ENCODE measurements at places on chromosomes 5 and 9. TPM values are rescaled to one million over a fixed set of nuclear protein-coding genes. Genes with fewer than 3 reads are reported as not detected.

DNA sequence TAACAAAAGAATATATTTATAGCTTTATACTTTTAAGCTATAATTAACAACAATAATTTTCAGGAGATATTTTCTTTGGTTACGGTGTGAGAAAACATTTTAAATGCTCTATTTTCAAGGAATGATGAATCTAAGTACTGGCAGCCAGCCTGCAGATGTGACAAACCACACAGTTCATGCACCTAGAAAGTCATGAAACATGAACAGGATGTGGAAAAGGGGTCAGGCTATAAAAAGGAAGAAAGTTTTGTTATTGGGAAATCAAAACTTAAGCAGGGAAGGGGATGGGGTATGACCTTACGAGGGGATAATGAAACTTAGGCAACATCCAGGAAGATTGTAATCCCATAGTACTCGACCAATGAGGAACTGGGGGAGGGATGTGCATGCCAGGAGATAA lies 508.7 kb upstream of the GRAMD2B start:
- no peak overlapping the region for H3K27ac ChIP-seq
- no peak overlapping the region for H3K4me3 ChIP-seq
- no peaks in the 10 kb centered on the region for H3K36me3 ChIP-seq
- DNase-seq: no peak
- no peaks in the 10 kb centered on the region for H3K4me1 ChIP-seq
- H3K27me3 ChIP-seq: no peaks in the 10 kb centered on the region

DNA sequence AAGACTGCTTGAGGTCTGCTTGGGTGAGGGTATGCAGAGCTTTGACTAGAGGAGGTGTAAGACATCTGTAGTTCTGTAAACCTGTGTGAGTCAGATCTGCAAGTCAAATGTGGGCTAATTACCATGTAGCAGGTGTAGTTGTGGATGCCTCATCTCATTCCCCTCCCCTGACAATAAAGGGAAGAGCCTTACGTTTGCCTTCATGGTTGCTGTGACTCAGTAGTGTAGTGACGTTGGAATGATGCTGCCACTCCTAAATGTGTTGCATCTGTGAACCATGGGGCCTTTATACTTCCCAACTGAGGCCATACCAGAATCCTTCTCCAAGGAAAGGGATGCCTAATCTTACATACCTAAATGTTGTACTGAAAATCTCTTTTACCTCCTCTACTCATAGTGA lies 26.0 kb downstream of the PRDM6 start:
- DNase-seq: no peak
- H3K4me3 ChIP-seq: no peak overlapping the region
- H3K27me3 ChIP-seq: peaks cover 48% of the 10 kb centered on the region
- H3K27ac ChIP-seq: no peak overlapping the region
- H3K36me3 ChIP-seq: no peaks in the 10 kb centered on the region

GRCh38 chr9:89381308-89381609 lies 63.0 kb downstream of the SECISBP2 start:
- no peak overlapping the region for H3K27ac ChIP-seq
- DNase-seq: no peak
- no peaks in the 10 kb centered on the region for H3K27me3 ChIP-seq

Gene IL9
- 104 TPM for total RNA-seq

DNA sequence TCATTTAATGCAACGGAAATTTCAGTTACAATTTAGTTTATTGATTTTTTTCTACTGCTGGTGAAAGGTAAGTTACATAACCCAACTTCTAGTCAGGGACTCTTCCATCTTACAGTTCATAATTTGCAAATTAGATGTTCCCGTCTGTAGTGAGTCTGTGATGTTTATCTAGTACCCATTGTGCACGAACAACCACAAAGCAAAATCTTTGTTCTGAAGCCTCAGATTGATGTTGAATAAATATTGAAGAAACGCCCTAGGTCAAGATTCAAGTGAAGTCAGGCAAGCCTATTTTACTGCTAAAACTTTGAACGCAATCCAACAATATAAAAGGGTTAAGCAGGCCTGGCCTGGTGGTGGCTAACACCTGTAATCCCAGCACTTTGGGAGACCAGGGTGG lies 43.1 kb downstream of the BASP1 start:
- no peak overlapping the region for H3K27ac ChIP-seq
- H3K36me3 ChIP-seq: no peaks in the 10 kb centered on the region
- H3K27me3 ChIP-seq: no peaks in the 10 kb centered on the region
- no peaks in the 10 kb centered on the region for H3K4me1 ChIP-seq
- no peak for DNase-seq
- H3K4me3 ChIP-seq: no peak overlapping the region

DNA sequence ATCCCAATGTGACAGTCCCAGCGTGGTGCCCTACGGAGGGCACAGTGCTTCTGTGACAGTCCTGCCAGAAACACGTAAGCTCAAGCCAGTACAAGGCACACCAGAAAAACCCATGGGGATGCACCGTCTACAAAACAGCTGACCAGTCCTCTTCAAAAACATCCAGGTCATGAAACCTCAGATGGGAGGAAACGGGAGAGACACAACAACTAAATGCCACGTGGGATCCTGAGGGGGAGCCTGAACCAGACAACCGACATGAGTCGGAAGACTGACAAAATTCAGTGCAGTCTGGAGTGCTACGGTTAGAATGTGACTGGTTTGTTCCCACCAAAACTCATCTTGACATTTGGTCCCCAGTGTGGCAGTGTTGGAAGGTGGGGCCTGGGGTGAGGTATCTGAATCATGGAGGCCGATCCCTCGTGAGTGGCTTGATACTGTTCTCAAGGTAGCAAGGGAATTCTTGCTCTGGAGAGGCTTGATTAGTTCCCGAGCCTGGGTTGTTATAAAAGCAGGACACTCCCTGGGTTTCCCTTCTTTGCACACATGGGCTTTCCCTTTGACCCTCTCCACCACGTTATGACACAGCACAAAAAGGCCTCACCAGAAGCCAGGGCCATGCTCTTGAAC lies 55.4 kb downstream of the ADAMTS2 start:
- H3K27me3 ChIP-seq: no peaks in the 10 kb centered on the region
- no peaks in the 10 kb centered on the region for H3K36me3 ChIP-seq
- no peak for DNase-seq

Gene SLC46A2
- total RNA-seq: not detected

DNA sequence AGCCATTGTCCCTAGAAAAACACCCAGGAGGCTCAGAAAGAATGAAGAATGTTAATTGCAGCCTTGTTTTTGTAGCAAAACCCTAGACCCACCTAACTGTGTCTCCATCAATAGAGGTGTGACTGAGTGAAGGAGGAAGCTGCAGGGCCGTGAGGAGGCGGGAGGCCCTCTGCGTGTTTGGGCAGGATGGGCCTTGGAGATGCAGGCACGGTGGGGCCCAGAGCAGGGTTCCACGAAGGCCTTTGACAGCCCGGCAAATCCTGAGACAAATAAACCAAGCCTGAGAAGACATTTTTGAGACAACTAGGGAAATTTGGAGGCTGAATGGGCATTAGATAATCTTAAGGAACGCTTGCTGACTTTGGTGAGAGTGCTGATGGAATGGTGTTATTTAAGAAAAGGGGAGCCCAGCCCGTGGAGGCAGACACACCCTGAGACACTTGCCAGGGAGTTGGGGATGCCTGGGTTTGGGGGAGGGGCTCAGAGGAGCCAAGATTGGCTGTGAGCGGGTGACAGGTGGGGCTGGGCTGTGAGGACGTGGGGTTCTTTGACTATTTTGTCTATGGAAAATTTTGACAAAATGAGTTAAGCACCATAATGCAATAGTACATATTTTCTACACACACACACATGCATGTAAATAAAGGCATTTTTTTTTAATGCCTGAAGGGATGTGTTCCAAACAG lies 48.8 kb downstream of the BARX1 start:
- H3K4me3 ChIP-seq: no peak overlapping the region
- H3K27ac ChIP-seq: no peak overlapping the region
- peaks cover 3% of the 10 kb centered on the region for H3K27me3 ChIP-seq
- no peaks in the 10 kb centered on the region for H3K36me3 ChIP-seq

- no peak overlapping the region for H3K27ac ChIP-seq
- no peak for DNase-seq
- no peak overlapping the region for H3K4me3 ChIP-seq
- peaks cover 3% of the 10 kb centered on the region for H3K27me3 ChIP-seq
- no peaks in the 10 kb centered on the region for H3K36me3 ChIP-seq
Measured at GRCh38 chr5:173534664-173535063, 81.8 kb downstream of the BOD1 start.
